ENCODE measurements at places on chromosomes 13 and 19.

GRCh38 chr19:56136362-56136761 lies 4.7 kb upstream of the ZNF444 start:
- DNase-seq, result no peak

DNA sequence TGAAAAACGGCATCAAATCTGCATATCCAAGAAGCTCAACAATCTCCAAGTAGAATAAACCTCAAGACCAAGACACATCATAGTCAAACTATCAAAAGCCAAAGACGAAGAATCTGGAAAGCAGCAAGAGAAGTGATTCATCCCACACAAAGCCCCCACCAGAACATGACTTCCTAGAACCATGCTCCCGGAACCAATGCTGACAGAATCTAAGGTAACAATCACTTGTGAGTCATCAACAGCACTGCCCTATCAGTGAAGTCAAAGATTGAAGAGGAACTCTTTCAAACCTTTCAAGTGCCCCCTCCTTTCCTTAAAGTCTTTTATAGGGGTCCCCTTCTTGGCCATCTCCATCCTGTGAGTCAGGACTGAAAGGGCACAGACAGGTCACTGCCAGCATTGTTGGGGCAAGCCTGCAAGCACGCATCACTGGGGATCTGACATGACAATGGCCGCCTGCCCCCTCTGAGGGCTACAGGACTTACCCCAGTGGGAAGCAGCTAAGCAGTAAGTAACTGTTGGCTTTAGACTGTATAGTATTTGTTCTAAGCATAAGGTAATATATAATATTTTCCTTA lies at the start of gene CCDC70:
TSS of gene CCDC70 (plus strand) at position 247 of the 578 bp plus-strand sequence. CDS start 3,443 bp downstream, outside the sequence.
- peak; percentile 26 for DNase-seq

GRCh38 chr19:38665950-38666662 lies 18.7 kb downstream of the ACTN4 start:
- DNase-seq, result no peak

- DNase-seq, result no peak
Measured at GRCh38 chr13:112769615-112770014, 79.8 kb downstream of the ATP11A start.

DNA sequence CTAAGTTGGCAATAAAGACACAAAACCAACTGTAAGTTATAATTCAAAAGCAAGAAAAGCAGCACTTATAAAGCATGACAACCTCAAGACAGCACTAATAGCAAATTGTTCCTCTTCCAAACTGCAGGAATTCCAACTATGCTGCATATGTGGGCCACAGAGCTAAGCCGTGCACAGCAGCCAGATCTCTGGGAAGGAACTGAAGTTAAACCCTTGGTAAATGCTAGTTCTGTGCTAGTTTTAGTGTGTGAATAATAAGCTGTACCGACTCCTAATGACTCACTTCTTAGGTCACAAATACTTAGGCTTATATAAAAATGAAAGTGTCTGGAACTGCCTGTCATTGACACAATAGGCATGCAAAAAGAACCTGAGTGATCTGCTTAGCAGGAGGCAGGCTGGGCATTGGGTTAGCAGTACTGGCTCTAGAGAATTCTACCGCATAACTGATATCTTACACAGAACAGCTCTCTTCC lies 21.2 kb upstream of the GTF3A start:
- no peak for DNase-seq

- no peak for DNase-seq
Measured at GRCh38 chr13:110109140-110109783, 197.7 kb downstream of the COL4A1 start.

DNA sequence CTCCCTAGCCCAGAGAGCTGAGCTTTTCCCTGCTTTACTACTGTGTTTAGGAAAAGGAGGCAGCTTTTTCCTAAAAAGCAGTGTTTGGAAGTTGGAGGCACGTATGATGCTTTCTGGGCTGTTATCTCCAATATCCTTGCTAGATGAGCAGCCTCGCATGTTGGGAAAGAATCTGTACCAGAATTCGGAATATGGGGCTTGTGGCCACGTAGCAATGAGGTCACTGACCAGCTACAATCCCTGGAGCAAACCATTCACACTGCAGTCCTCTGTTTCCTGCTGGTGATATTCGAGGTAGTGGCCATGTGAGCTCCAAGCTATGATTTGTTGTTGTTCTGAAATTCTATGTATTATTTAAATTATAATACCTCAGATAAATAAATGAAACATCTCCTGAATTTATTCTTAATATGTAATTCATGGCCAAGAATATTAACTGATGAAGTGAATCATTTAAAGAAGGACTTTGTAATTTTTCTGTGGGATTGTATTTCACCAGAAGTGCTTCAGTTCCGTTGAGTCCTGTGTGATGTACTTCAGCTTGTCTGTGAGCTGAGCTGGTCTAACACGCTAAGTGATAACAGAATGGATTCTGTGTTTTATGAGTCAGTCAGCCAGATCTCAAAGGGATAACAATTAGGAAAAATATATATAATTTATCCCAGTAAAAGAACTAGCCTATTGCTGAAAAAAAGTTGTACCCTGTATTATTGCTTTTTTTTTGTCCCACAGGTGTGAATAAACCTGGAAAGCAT lies 319.5 kb downstream of the SHISA2 start:
- DNase-seq, result no peak

DNA sequence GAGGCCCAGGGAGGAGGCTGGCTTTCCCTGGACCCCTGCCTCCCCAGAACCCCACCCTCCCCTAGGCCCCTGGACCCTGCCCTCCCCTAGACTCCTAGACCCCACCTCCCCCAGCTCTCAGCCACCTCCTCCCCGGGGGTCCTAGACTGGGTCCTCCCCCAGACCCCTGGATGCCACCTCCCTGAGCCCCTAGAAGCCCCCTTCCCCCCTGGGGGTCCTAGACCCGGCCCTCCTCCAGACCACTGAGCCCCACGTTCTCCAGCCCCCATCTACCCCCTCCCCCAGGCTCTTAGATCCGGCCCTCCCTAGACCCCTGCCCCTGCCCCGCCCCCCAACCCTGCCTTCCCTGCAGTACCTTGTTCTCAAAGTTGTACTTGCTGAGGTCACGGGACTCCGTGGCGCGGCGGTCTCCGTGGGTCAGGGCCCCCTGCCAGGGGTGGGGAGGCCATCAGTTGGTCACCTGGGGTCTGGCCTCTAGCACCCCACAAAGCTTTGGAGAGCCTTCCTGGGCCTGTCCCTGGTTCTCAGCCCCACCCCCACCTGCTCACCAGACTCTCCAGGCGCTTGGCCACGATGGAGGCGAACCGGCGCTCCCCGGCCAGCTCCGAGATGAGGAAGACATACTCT lies 8.0 kb downstream of the GPX4 start:
- DNase-seq, result no peak
